ENCODE measurements at places on chromosomes 4 and X.

GRCh38 chr4:11700751-11701226 lies 272.1 kb upstream of the HS3ST1 start:
- DNase-seq, result peak; percentile 68

DNA sequence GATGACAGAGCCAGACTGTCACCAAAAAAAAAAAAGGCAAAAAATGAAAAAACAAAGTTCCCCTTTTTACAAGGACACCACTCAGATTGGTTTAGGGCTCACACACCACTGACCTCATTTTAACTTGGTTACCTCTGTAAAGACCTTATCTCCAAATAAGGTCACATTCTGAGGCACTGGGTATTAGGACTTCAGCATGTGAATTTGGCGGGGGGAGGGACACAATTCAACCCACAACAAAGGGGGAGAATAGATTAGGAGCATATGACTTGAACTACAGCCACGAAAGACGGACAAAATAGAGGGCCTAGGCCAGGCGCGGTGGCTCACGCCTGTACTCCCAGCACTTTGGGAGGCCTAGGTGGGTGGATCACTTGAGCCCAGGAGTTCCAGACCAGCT lies 31.0 kb upstream of the ARAF start:
- no peak for DNase-seq

GRCh38 chr4:67658302-67658701 lies 42.7 kb downstream of the UBA6 start:
- no peak for DNase-seq

GRCh38 chrX:153299855-153300254 lies 21.7 kb downstream of the PNMA6F start:
- no peak for DNase-seq

DNA sequence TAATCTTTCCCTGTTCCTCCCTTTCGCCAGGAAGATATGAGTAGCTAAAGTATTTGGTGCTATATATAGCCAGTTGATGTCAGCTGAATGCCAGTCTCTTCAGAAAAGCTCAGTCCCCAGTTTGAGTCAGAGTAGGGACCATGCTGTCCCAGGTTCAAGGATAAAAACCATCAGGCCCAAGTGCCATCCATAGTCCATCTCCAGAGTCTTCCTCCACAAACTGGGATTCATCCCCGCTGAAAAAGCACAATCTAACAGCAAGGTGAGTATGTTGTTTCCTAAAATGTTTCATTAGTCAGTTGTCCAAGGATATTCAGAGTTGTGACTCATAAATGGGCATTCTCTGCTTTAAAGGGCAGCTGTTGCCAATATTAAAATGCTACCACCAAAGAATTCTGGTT lies at the start of gene MYOZ2:
MYOZ2 (plus strand) TSS at position 112 of the 401 bp plus-strand sequence. CDS start 694 bp downstream, outside the sequence.
- peak; percentile 17 for DNase-seq

GRCh38 chrX:6885396-6885795 lies 262.1 kb upstream of the STS start:
- no peak for DNase-seq

GRCh38 chrX:1483843-1484637 lies 31.3 kb upstream of the ASMTL start:
- DNase-seq, result no peak

DNA sequence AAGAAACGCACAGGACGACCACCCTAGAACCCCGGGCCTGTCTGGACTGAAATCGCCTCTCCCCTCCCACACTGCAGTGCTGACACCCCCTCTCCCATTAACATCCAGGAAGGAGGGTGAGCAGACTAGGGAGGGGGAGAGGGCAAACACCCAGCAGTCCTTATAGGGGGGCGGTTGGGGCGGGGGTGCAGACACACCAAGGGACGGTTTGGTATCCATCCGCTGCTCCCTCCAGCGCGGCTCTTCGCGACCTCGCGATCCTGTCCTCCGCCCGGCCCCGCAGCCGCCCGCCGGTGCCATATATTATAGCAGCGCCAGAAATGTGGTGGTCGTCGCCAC lies 411 bp upstream of the GPRASP1 start:
- DNase-seq, result no peak

GRCh38 chr4:152266831-152267480 lies 268.9 kb downstream of the FBXW7 start:
- DNase-seq, result no peak

- DNase-seq, result no peak
These were observed 26.9 kb upstream of the AMOT start for GRCh38 chrX:112867570-112867969.

- no peak for DNase-seq
These were observed 89.1 kb upstream of the TET2 start for GRCh38 chr4:105057370-105058105.

GRCh38 chr4:137664046-137664387 lies 131.7 kb upstream of the PCDH18 start:
- DNase-seq, result peak; percentile 60

DNA sequence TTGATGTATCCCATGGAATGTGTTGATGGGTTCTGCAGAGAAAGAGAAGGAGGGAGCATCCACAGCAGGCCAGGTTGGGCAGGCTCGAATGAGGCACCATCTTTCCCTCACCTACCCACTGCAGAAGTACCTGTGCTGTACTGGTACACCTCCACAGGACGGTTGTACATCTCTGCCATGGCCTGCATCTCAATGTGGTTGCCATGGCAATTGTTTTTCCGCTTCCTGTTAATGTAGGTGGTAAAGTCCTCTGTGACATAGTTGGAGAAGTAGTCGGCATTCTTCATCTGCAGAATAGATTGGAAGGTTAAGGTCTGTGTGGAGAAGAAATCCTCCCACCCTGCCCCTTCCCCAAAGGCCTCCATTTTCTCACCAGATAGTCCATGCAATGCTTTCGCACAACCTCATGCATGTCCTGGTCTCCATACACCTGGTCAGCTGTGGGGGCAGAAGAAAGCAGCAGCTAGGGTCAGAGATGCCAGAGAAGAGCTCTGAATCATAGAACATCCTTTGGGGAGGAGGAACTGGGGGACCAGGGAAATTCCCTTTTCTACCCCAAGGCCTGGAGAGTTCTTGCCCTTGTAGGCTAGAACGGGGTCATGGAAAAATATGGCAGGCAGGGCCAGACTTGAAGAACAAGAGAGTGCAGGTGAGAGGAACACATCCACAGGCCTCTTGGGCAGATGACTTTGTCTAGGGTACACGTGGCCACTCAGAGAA lies 15.9 kb upstream of the PIM2 start:
- no peak for DNase-seq

GRCh38 chr4:176268963-176269362 lies at the start of gene ASB5:
ASB5 (minus strand) TSS chr4:176269222; CDS start chr4:176269108, 114 bp downstream.
- no peak for DNase-seq

DNA sequence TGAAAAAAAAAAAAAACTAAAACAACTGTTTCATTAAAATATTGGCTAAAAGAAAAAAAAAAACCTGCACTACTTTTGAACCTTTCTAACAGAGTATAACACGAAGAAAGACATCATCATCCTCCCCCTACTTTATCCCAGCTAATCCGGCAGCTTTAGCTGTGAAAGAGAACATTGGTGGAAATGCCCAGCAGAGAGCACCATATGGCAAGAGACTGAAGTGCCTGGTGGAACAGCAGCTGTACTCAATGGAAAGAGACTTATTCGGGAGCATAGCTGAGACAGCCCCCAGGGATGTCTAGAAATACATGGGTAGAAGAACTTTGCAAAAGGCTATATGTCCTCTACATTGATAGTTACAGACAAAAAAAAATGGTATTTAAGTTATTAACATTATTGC lies 30.3 kb downstream of the STPG2 start:
- DNase-seq, result peak; percentile 11

DNA sequence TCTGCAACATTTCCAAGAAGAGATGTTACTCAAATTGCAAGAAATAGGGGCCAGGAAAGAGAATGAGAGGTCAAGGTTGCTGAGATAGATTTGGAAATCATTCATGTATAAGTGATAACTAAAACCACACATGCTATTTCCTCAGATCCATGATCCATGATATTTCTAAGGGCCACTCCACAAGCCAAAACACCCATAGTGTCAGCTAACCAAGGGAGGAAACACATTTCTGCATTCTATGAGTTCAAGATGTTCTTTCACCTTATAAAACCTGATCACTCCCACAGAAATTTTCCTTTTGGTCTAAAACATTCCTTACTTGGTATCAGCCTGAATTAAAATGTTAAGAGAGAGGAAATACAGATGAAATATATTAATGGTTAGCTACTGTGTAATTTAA lies 47.2 kb downstream of the TBCK start:
- peak; percentile 58 for DNase-seq
